ENCODE measurements at places on chromosomes 5 and 9.
A peak's percentile ranks its signal among the peaks of the same experiment; 100 is the strongest.

- no peak for DNase-seq
Measured at GRCh38 chr9:102273952-102274351, 535.5 kb upstream of the GRIN3A start.

- no peak for DNase-seq
Measured at GRCh38 chr9:68947842-68948569, 65.9 kb downstream of the PRKACG start.

GRCh38 chr9:131397100-131397790 lies 3.4 kb downstream of the PRRC2B start:
- no peak for DNase-seq

DNA sequence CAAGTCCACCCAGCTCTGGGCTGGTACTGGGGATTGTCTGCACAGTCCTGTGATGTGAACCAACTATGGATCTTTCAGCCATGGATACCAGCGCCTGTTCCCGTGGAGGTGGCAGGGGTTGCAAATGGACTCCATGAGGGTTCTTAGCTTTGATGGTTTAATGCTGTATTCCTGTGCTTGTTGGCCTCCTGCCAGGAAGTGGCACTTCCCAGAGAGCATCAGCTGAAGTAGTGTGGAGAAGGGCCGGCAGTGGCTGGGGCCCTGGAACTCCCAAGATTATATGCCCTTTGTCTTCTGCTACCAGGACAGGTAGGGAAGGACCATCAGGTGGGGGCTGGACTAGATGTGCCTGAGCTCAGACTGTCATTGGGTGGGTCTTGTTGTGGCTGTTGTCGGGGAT lies 1104.8 kb upstream of the COX7C start:
- no peak for DNase-seq

DNA sequence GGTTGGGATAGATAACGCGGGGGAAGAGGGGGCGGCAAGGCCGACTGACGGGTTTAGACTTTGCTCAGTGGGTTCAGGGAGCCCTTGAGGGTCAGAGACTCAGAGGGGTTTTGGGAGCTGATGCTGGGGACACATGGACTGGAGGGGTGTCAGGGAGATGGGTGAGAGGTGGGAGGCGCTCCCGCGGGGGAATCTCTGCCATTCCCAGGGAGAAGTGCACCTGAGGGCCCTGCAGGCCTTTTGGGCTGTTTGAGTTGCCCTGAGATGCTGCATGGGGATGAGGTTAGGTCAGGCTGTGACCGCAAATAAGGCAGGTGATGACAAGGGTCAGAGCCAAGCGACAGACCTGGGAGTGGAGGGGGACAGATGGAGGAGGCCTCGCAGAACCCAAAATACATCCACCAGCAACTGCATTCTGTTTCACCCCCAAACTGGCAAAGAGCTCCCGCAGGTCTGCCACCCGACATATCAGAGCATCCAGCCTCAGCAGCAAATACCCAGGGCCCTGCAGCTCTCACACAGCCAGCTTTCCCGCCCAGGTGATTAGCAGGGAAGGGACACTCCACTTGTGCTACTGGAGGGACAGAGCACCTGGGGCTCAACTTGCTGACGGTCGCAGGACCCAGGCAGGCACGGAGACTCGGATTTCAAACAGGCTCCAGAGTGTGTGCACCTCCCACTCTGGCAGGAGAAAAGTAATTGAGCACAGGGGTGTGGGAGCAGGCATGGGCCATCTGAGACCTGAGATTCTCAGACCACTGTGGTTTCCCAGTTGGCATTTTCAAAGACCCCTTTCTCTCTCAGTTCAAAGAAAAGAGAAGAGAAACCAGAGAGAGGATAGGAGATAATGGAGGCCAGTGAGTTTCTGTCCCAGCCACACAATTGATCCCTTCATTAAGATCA lies 26.4 kb downstream of the TMOD1 start:
- DNase-seq: peak; percentile 63

GRCh38 chr5:124665035-124665434 lies 81.4 kb downstream of the ZNF608 start:
- no peak for DNase-seq

GRCh38 chr5:84259283-84260045 lies 125.2 kb downstream of the EDIL3 start:
- DNase-seq: no peak

DNA sequence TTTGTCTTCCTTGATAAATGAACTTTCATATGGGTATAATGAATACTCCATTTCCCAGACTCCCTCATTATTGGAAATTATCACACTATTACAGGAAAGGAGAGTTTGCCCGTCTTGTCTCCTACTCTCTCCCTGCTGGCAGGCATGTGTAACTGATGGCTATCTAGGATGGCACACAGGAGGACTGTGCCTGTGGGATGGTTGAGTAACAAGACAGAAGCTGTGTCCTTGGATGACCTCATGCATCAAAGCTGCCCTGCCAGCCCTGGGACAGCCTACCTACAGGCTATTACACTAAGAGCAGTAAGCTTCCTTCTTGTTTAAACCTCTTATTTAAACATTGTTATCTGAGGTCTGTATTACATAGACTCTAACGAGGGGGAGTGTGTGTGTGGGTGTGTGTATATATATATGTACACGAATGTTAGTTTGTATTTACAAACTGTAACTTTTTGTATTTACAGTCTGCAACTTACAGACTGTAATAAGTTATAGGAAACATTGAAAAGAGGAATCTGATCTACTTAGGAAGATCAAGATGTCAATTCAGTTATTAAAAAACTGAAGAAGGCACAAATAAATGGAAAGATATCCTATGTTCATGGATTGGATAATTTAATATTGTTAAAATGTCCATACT lies 247.6 kb upstream of the ACO1 start:
- no peak for DNase-seq

GRCh38 chr5:172315587-172316493 lies 32.3 kb upstream of the UBTD2 start:
- DNase-seq: no peak

GRCh38 chr9:133396952-133397351 lies 20.8 kb downstream of the STKLD1 start:
- no peak for DNase-seq

DNA sequence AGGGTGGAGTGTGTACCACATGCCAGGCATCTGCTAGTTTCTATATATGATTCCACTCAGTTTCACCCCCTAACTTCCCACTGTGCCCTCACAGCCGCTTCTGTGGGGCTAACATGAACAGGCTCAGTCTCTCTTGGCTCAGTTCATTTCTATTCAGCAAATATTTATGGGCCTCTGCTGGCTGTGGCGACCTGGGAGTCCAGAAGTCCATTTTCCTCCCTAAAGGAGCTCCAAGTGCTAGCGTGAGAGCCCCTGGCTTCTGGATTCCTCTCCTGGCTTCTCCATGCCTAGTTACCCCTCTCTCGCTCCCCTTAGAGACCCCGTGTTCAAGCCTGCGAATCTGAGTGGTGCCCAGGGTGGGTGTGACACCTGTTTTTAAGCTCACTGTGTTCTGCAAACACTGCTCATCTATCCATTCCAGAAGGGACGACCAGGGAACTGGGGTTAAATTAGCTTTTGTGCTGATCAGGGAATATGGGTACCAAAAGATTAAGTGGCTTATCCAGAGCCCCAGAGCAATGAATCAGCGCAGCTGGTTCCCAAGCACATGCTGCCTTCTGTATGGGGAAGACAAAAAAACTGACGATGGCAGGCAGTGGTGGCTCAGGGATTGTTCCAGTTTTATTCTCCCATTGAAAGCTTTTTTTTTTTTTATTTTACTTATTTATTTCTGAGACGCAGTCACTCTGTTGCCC lies 57.6 kb downstream of the HMCN2 start:
- no peak for DNase-seq

DNA sequence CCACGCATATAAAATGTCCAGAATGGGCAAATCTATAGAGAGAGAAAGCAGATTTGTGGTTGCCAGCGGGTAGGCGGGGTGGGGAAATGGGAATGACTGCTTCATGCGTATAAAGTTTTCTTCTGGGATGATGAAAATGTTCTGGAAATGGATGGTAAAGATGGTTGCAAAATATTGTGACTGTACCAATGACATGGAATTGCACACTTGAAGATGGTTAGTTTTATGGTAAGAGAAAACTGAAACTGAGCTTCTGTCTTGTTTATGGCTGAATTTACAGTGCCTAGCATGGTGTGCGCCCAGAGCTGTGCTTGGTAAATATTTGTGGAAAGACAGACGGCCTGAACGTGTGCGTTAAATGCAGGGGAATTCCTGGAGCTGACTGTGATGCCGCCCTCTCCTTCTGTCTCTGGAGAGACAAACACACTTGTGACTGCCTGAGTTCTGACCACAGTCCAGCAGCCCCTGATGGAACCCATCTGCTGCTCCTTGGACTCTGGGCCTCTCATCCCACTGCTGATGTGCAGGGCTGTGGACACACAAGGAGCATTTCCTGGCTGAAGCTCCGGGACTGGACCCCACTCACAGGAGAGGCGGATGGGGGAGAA lies 8.6 kb upstream of the PTGES start:
- DNase-seq: no peak

GRCh38 chr5:81772488-81772887 lies 21.6 kb upstream of the SSBP2 start:
- no peak for DNase-seq

DNA sequence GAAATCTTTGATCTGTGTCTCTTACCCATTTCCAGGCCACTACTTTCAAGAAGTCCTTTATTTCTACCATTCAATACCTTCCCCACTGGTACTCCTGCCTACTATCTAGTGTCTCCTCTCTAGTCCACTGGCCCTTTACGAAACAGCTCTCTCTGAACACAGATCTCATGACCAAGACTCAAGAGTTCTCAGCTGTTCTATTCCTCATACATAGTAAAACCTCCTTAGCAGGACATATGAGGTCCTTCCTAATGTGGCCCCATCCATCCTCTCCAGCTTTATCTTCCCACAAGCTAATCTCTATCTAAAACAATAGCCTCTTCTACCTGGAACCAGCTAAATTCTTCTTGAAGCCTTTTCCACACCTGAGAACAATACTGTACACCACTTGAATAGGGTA lies 2.6 kb downstream of the TEX10 start:
- DNase-seq: no peak

DNA sequence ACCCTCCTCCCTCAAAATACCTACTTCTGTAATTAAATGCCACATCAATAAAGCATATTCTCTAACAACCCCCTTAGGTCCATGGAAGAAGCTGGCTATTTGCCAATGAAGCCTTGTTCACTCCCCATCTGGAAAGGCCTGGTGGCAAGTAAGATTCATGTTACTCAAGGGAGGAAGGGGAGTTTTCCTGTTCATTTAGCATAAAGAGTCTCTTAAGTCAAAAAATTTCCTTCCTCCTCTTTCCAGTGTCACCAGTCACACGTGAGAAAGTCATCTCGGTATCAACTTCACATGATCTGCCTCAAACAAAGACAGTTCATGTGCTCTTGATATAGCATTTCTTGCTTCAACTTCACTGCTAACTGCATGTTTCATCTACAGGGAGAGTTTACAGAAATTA lies 32.7 kb upstream of the RIC1 start:
- DNase-seq: no peak

- no peak for DNase-seq
Measured at GRCh38 chr9:91840469-91840868, 109.6 kb downstream of the ROR2 start.

DNA sequence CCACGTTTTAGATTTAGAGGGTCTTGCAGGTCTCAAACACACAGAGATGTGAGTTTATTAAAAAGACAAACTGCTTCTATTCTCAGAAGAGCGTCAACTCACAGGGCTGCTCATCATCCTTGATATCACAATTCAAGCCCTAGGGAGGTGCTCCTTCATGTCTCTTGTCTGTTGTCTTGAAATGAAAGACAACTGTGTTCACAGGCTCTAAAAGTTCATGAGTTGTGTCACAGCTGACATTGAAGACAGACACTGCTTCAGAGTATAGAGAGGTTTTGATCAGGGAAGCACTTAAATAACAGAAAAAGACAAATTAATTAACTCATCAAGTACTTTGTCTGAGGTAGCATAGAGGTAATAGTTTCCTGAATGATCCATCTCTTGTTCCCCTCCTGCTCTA lies 1917.6 kb upstream of the WWC1 start:
- DNase-seq: no peak

GRCh38 chr9:127927201-127927987 lies 3.2 kb downstream of the PIP5KL1 start:
- peak; percentile 84 for DNase-seq

DNA sequence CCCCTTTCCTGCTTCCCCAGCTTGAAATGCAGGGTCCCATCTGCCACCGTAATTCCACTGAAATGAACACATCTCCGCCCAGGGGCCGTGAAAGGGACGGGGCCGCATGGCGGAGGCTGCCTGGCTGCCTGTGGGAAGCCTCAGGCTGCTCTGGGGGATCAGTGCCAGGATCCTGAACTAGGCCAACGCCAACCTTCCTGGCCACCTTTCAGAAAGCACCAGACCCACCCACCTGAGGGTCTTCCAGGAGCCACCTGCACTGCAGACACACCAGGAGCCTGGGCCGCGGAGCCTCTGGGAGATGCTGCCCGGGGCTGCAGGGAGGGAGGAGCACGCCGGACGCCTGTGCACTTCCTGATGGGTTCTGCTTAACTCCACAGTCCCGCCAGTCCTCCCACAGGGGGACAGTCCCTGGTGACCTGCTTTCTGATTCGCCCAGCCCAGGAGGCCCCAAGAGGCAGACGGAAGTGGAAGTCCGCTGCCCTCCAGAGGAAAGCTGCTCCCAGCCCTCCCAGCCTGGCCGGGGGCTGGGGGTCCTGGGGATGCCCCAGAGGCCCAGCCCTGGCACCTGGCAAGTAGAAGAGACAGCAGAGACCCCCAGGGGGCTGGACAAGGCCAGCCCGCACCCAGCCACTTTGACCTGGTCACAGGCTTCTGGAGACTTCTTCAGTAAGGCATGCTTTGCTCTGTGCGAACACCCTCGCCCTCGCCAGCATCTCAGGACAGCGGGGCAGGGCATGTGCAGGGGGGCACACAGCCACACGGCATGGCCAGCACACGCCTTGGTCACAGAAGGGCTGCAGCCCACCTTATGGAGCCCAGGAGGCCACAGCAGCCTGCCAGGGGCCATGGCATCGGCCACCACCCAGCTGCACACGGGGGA lies at the start of gene CARD9:
Gene CARD9, minus strand, starts transcription at position 370 of the 883 bp plus-strand sequence. CDS start 1,591 bp downstream, outside the sequence.
- DNase-seq: no peak

DNA sequence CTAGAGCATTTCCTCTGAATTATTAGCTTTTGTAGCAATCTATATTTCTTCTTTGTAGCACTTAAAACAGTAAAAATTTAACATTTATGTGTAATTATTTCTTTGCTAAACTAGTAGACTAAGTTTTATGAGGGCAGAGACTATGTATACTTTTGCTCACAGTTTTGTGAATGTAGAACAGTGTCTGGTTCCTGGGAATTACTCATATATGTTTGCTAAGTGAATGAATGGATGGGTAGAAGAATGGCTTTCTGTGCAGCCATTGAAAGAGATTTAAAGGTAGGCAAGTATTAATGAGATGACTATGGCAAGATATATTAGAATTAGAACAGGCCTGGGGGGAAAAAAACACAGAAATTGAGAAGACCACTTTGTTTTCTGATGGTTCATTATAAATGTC lies 140.1 kb downstream of the PAM start:
- DNase-seq: no peak

- no peak for DNase-seq
Measured at GRCh38 chr9:124394167-124394566, 21.1 kb downstream of the PSMB7 start.

GRCh38 chr5:145598184-145598583 lies 237.0 kb downstream of the PRELID2 start:
- no peak for DNase-seq

GRCh38 chr9:126516936-126517832 lies 96.5 kb upstream of the LMX1B start:
- DNase-seq: no peak

- DNase-seq: no peak
Measured at GRCh38 chr5:168590666-168591065, 11.5 kb upstream of the PANK3 start.

Data from H1 (cell line).